NCI-H1417 treated with DMSO at 0.1 percent for 48 hours (cell line): ENCODE measurements at places on chromosomes 16 and 17.

DNA sequence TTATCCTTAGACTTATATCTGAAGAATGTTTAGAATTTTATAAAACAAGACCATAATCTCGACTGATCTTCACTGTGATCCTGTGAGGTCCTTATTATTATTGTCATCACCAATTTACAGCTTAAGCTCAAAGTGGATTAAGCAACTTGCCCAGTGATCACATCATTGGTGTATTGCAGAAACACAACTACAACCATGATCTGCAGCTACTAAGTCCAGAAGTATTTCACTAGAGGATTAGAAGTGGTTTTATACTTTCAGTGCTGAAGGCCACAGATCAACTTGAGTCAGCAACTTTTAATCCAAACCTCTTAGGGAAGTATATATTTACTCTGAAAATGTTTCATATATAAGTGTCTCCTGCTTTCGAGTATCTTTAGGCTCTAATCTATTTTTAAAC lies 624.3 kb upstream of the SOX9 start:
- no peak for DNase-seq

- DNase-seq, result no peak
These were observed 27.1 kb upstream of the SCNN1B start for GRCh38 chr16:23274968-23275367.

DNA sequence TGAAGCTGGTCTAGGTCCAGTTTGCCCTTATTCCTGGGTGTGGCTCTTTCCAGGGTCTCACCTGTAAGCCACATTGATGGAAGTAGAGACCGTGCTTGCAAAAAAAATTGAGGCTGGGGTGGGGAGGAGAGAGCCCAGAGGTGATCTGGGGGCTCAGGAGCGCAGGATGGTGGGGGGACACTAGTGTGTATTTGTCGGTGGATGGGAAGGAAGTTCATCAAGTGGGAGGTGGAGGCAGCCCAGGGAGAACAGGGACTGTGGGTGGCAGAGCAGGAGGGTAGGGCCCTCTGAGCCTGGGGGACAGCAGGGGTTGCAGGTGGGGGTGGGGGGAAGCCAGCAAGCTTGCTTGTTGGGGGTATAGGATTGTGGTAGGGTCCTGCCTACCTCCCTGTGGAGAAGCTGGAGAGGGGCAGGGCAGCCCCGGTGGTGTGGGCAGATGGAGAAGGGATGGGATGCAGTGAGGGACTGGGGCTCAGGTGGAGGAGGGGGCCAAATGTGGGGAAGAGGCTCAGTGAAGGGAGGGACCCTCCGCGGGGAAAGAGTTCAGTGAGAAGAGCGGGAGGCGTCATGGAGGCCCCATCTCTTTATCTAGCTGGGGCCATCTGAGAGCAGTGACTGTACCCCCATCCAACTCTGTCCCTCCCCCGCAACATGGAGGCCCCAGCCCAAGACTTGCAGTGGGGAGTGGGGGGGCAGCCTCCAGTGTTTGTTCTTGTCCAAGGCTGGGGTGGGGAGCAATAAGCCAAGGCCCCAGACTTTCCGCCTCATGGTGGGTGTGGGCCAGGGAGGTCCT lies 17.2 kb upstream of the TMEM92 start:
- no peak for DNase-seq

GRCh38 chr16:2774161-2774891 lies 2.8 kb downstream of the ELOB start:
- no peak for DNase-seq

DNA sequence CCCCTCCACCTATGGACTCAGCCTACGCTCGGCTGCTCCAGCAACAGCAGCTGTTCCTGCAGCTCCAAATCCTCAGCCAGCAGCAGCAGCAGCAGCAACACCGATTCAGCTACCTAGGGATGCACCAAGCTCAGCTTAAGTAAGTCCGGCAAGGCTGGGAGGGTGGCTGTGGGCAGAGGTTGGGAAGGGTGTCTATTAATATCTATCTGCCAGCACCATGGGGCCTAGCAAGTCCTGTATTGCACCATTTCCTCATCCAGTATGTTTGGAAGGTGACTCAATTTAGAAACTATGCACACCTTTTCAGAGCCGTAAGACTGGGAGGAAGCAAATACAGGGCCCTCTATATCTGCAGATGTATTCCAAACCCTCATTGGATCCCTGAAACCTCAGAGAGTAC lies 45.0 kb upstream of the ARHGAP44 start:
- no peak for DNase-seq

DNA sequence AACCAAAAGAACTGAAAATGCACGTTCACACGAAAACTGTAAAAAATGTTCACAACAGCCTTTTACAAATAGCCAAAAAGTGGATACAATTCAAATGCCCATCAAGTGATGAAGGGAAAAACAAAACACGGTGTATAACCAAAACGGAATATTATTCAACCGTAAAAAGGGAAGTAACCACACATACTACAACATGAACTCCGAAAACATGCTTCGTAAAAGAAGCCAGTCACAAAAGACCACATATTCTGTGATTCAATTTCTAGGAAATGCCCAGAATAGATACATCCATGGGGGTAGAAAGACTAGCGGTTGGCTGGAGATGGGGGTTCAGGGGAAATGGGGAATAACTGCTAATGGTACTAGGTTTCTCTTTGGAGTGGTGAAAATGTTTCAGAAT lies 81.5 kb upstream of the TRAP1 start:
- DNase-seq, result no peak

GRCh38 chr16:79151-80054 lies 1.4 kb downstream of the MPG start:
- DNase-seq, result no peak

GRCh38 chr16:27109666-27110523 lies 43.2 kb downstream of the C16orf82 start:
- DNase-seq, result no peak

- no peak for DNase-seq
These were observed 81.8 kb upstream of the TBC1D3K start for GRCh38 chr17:37842401-37842800.

GRCh38 chr17:82943751-82944150 lies 103.9 kb upstream of the ZNF750 start:
- DNase-seq, result no peak
